ENCODE measurements at places on chromosomes 13 and 19.

- DNase-seq, result no peak
These were observed 123.9 kb downstream of the SLC7A1 start for GRCh38 chr13:29471551-29471950.

GRCh38 chr13:32897296-32897695 lies 118.9 kb upstream of the KL start:
- DNase-seq, result no peak

DNA sequence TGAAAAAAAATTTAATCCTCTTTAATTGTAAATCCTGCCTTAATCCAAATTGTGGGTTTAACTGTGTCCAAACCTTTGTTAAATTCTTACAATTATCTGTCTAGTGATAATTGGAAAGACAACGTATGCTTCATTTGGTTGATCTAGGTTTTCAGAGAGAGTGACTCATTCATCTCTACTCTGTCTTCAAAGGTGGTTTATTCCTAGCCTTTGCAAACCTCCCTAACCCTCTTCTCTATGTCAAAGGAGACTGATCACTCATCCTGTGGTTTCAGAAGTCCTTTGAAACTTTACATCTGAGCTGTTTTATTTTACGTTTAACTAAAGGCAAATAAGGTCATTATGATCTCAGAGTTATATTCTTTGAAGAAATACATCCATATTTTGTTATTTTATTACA lies 8.8 kb upstream of the OXGR1 start:
- DNase-seq, result no peak

- no peak for DNase-seq
These were observed 5.3 kb downstream of the FXYD3 start for GRCh38 chr19:35120898-35121297.

GRCh38 chr19:49861107-49861506 lies 6.3 kb downstream of the PNKP start:
- DNase-seq, result no peak

DNA sequence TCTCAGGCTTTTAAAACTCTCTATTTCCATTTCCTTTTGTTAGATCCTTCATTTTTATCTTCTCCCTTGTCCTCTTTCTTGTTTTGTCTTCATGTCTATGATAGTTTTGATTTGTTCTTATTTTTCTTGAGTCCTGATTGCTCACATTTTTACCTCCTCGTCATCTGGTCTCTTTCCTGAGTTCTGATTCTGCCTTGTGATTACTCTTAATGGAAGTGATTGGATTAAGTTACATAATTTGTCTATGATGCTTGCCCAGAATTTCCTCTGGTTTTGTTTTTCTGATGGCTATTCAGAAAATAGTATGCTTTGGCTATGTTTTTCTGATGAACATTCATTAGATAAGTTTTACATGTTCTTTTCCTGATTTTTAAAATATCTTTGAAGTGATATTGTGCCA lies 102.6 kb downstream of the DNAJC3 start:
- no peak for DNase-seq

DNA sequence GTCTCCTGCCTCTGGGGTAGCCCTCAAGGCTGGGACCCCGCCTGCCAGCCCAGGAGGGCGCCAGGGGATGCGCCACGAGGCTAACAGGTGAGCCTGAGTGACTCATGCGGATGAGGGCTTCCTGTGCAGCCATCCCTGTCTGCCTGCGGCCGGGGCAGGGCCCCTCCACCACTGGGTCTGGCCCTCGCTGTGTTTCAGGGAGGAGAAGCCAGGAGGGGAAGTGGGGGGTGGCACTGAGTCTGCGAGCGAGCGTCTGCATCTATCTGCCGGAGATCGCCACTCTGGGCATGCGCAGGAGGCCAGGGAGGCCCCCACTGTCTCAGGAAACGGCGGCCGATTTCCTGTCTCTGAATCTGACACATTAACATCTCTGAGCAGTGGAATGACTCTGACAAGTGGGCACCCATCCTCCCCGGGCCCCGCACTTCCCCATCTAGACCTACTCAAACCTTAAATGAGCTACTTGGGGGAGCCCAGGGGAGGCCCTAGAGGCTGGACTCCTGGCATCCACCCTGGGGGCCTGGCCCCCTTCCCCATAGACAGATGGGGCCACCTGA lies 19.7 kb downstream of the RFX1 start:
- DNase-seq, result peak; percentile 65

DNA sequence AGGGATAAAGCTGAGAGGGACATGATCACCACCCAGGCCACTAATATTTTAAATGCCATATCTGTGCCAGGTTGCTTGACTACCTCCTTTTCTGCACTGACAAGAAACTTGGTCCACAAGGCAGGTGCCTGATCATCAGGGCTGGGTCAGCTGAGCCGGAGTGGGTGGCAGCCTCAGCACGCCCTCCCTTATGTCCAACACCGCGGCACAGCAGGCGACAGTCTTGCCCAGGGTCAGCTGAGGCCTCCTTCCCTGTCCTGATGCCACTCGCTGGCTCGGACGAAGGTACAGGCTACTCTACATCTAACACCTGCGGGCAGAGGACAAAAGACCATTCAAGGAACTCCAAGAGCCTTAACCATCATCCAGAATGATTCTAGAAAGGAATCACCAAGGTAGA lies 16.9 kb downstream of the ZC3H4 start:
- DNase-seq, result no peak

DNA sequence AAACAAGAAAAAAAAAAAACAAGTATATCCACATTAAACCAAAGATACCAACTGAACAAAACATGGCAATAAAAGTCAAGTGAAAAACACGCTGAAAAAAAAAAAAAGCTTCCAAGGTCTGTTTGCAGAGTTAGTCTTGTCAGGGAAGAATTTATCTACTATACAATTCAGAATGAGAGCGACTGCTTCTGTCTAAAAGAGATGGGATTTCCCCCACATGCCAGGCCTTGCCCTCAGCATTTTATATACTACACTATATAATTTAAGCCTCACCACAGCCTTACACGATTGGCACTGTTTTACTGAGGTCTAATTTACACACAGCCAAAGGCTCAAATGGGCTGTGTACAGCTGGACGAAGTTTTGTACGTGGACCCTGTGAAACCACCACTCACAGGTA lies 67.3 kb downstream of the FOXO1 start:
- DNase-seq, result no peak

DNA sequence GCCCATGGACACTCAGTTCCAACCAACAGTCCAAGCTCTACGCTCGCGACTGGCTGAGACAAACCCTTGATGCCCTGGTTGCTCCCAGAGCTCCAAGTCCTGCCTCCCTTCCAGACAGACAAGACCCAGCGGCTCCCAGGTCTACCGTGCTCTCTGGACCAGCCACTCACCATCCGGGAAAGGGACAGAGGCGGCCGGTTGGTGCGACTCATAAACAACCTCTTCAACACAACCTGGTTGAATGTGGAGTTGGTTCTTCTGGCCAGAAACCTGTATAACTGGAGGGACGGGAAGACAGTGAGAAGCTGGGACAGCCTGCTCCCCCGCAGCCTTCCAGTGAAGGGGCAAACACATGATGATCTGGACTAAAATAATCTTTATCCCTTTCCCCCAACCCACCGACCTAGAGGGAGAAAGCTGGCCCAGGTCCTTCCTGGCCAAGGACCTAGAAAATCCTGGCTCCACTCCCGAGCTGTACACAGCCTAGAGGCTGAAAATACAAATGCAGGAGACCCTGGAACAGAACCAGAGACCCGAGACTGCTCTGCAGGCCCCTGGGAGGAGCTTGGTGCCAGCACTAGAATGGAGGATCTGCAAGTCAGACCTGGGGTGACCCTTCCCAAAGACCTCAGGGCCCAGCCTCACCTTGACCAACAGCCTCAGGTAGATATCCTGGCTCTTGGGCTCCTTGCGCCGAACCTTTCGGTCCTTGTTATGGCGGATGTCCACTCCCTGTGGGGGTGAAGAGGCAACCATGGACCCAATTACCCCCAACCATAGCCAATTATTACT lies 1.6 kb downstream of the RPL18 start:
- no peak for DNase-seq

DNA sequence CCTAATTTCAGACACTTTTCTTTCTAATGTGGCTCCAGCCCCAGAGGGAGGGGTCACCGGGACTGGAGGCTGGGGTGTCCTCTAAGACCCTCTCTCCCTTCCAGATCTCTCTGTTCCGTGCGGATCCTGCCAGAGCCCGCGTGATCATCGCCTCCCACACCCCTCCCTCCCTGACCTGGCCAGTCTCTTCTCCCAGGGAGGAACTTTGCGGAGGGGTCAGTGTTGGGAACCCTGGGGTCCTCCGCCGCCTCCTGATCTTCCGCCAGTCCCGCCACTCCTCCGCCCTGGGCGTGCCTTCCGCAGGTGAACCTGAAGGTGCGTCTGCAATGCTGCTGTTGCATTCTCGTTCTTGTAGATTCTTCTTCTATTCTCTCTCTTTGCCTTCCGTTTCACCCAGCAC lies 9.1 kb downstream of the SOX21 start:
- DNase-seq, result no peak

All from omental fat pad (tissue), 4 donors.